ENCODE measurements at places on chromosomes 5 and 9. TPM values are rescaled to one million over a fixed set of nuclear protein-coding genes. Genes with fewer than 3 reads are reported as not detected.

GRCh38 chr9:98665501-98665900 is 43.2 kb downstream of the GABBR2 start:
- DNase-seq: no peak

- no peak for DNase-seq
Observed at GRCh38 chr5:58545912-58546311, 37.0 kb upstream of the RAB3C start.

DNA sequence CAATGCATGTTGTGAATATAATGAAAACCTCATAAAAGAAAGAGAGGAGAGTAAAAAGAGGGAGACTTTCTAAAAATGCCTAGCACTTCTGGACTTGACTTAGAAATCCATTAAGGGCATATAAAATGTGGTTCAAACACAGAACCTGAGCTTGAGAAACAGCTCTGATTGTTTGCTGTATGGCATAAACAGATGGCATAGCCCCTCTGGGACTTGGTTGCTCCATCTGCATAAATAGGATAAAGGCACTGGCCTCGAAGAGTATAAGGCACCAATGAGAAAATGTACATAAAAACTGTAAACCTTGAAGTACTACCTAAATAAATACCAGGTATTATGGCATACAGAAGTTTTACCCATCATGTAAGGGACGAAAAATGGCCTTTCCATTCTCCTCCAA is 23.8 kb downstream of the MRPS27 start:
- DNase-seq: no peak

- no peak for DNase-seq
Observed at GRCh38 chr5:149857499-149857898, 87.1 kb downstream of the PDE6A start.

- no peak for DNase-seq
Observed at GRCh38 chr5:168802337-168802736, 223.2 kb upstream of the PANK3 start.

DNA sequence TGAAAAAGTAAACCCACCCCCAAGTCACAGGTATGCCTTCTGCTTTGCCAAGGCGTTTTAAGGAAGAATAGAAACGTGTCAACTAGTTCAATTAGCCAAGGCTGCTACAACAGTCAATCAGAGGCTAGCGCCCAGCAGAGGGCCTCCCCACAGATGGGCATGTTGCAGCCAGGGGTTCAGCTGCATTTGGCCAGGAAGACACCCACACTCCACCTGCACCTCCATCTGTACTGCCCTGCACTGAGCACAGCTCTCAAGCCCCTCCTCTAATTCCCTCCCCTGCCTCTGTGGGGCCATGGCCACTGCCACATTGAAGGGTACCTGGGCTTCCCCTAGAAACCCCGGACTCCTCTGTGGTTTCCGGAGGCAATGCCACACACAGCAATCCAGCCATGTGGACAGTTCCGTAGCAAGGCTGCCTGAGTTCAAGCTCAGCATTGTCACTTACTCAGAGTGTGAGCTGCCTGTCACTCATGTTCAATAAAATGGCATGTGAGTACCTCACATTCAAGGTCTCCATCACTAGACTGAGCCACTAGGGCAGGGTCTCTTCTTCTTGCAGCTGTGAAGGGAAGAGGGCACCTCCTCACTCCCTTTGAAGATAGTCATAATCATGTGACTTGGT is 248.4 kb downstream of the IRX2 start:
- no peak for DNase-seq

GRCh38 chr9:97647996-97648395 is 14.4 kb downstream of the NCBP1 start:
- no peak for DNase-seq

DNA sequence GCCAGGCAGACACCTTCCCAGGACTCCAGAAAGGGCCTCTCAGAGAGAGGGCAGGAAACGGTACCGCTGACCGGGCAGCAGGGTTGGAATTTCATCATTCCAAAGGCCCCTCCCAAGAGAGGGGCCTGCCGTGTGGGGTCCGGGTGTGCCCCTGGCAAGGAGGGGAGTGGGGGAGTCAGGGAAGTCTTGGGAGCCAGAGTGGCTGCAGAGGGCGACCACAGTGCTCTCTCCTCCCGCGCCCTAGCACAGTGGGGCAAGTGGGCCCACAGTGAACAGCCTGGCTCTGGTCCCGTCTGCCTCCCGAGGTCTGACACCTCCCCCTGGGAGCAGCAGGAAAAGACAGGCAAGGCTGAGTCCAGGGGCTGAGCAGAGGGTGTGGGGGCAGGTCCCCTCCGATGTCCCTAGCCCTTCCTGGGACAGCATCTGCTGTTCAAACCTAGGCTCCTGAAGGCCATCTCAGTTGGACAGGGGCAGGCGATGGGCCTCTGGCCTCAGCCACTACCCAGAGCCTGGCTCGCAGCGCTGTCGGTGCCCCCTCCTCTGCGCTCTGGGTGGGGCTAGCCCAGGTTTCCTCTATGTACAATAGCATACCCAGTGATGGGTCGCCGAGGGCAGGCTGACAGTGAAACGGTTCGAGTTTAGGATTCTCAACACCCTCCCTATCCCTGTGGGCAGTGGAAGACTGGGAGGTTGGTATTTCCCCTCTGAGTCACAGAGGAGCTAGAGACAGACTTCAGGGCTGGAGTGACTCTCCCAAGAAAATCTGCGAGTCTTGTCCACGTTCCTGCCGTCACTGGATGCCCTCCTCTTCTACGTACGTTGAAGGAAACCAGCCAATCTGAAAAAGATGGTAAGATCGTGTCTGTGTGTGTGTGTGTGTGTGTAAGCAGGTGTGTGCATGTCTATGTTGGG is 25.4 kb upstream of the SARDH start:
- no peak for DNase-seq

DNA sequence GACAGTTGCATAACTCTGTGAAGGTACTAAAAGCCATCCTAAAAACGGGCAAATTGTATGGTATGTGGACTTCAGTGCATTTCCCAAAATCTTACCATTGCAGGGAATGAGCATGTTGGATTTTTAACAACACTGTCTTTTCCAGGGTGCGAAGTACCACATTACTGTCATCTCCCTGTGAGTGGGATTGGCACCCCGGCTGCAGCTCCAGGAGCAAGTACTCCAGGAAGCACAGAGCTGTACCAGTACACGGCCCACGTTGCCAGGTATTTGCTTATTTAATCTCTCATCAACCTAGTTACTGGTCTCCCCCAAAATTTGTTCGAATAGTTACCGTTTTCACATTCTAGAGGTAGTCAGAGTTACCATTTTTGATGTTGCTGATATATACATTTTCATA is 22.6 kb upstream of the TJP2 start:
- no peak for DNase-seq

GRCh38 chr5:179964015-179964414 is 56.3 kb upstream of the TBC1D9B start:
- DNase-seq: no peak

- no peak for DNase-seq
Observed at GRCh38 chr9:134502266-134502791, 139.3 kb upstream of the COL5A1 start.

GRCh38 chr5:134026521-134027287 is 21.9 kb upstream of the VDAC1 start:
- DNase-seq: peak; percentile 75

GRCh38 chr5:138353560-138354080 is 1.1 kb downstream of the KDM3B start:
- no peak for DNase-seq

DNA sequence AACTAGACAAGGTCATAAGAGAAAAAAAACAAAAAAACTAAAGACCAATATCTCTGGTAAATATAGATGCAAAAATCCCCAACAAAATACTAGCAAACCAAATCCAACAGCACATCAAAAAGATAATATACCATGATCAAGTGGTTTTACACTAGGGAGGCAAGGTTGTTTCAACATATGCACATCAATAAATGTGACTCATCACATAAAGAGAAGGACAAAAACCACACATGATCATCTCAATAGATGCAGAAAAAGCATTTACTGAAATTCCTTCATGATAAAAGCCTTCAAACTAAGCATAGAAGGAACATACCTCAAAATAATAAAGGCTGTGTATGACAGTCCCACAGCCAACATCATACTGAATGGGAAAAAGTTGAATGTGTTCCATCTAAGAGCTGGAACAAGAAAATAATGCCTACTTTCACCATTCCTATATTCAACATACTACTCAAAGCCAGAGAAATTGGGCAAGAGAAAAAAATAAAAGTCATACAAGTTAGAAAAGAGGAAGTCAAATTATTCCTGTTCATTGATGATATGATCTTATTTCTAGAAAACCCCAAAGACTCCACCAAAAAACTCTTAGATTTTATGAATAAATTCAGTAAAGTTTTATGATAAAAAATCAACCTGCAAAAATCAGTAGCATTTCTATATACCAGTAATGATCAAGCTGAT is 72.2 kb upstream of the FAM169A start:
- DNase-seq: no peak

- DNase-seq: no peak
Observed at GRCh38 chr9:94287877-94288513, 28.9 kb downstream of the ZNF169 start.

GRCh38 chr9:5579881-5580280 is 49.0 kb upstream of the RIC1 start:
- DNase-seq: no peak

DNA sequence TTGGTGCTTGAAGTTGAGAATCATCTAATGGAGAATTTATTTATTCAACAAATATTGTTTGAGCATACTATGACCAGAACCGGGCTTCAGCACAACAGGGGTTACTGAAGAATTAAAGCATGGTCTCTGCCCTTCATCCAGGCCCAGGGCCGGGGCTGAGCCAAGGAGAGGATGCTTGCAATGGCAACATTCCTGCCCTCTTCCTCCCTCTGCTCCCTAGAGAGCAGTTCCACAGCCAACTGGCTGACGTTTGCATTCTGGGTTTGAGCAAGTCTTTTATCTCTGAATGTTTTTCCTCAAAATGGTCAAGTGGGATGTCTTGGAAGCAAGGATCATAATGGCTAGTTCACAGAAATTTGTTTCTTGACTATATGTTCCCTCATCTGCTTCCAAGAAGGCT is 80.7 kb downstream of the GLDC start:
- DNase-seq: no peak

GRCh38 chr5:54785729-54786591 is 199.4 kb downstream of the ESM1 start:
- DNase-seq: no peak

- no peak for DNase-seq
Observed at GRCh38 chr5:6048746-6049145, 329.6 kb downstream of the MED10 start.

GRCh38 chr9:134419684-134420076 is 93.4 kb downstream of the RXRA start:
- DNase-seq: no peak

GRCh38 chr5:145478651-145479050 is 356.5 kb downstream of the PRELID2 start:
- DNase-seq: no peak

GRCh38 chr5:69090158-69090557 is 3.7 kb upstream of the SLC30A5 start:
- no peak for DNase-seq

DNA sequence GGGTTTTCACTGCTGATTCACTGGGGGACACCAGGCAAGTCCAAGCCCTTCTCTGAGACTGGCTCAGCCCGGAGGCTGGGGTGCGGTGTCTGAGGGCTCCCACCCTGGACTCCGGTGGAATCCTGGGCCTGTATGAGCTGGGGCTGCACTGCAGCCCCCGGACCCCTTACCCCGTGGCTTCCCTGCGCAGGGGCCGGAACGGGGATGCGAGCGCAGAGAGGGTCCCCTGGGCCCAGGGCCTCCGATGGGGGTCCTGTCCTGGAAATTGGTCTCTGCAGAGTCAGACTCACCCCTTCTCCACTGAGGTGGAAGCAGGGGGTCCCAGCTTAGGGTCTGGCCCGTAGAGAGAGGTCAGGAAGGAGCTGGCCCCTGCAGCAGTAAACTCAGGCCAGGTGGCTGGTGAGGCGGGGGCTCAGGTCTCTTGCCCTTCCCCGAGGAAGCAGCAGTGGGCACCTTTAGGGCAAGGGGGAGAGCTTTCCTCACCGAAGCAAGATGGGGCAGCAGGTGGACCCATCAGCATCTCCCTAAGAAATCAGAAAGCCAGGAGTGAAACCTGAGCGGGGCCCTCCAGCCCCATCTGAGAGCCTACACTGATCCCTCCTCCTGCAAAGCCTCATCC is 1.6 kb upstream of the VAV2 start:
- no peak for DNase-seq

DNA sequence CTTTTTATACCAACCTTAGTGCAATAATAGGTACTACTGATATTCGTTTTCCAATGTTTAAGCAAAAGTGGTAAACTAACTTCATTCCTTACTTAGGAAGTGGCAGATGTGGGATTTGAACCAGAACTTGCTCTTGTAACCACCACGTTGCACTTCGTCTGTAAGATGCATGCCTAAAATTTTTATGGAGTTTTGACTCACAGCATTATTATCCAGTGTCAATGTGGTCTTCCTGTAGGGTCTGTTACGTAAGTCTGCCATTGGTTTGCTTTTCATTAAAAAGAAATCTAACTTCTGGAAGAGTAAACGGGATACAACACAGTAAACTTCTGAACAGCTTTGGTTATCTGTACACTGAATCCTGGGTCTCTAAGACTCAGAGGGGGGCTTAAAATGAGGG is 521.0 kb upstream of the WWC1 start:
- DNase-seq: no peak

Gene SLC1A1
- 42.5 TPM for polyA plus RNA-seq

Gene GCNT4
- 27.4 TPM for polyA plus RNA-seq

Gene PCDHGC5
- 0.39 TPM for polyA plus RNA-seq

Gene CRHBP
- 0.76 TPM for polyA plus RNA-seq

Gene SMIM3
- 13.9 TPM for polyA plus RNA-seq

Gene GADD45G
- polyA plus RNA-seq: 10.5 TPM

Gene TMC1
- polyA plus RNA-seq: 0.16 TPM
